ENCODE measurements at places on chromosomes 1 and 21.

DNA sequence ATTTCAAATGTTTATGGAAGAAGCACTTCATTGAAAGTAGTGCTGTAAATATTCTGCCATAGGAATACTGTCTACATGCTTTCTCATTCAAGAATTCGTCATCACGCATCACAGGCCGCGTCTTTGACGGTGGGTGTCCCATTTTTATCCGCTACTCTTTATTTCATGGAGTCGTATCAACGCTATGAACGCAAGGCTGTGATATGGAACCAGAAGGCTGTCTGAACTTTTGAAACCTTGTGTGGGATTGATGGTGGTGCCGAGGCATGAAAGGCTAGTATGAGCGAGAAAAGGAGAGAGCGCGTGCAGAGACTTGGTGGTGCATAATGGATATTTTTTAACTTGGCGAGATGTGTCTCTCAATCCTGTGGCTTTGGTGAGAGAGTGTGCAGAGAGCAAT is 10.7 kb downstream of the TARDBP start:
- no peak for DNase-seq

DNA sequence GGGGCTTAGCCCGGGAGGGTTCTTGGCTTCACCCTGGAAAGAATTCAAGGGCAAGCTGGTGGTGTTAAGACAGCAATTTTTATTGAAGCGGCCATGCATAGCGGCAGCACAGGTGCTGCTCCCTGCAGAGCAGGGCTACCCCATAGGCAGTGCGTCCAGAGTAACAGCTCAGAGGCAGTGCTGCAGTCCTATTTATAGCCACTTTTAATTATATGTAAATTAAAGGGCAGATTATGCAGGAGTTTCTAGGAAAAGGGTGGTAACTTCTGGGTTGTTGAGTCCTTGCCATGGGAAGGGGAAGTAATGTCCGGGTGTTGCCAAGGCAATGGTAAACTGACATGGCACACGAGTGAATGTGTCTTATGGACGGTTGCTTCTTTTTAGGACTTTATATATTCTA is 57.0 kb downstream of the VPS26C start:
- DNase-seq = no peak

DNA sequence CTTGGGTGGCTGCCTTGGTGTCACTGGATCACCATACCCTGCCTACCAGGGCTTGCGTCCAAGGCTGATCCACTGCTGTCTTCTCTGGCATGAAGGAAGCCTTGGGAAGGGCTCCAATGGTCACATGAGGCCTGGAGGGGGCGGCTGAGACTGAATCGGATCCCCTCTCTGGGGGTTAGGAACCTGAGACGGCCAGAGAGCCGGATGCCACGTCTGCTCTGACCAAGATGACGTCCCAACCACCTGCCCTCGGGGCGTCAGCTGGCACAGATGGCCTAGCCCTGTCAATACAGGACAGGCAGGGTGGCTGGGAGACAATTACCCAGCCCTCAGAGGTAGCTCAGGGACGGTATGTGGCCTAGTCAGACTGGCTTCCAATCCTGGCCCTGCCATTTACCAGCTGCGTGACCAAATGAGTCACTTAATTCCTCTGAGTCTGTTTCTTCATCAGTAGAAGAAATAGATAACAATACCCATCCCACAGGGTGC is 5.4 kb downstream of the TRIM62 start:
- no peak for DNase-seq

DNA sequence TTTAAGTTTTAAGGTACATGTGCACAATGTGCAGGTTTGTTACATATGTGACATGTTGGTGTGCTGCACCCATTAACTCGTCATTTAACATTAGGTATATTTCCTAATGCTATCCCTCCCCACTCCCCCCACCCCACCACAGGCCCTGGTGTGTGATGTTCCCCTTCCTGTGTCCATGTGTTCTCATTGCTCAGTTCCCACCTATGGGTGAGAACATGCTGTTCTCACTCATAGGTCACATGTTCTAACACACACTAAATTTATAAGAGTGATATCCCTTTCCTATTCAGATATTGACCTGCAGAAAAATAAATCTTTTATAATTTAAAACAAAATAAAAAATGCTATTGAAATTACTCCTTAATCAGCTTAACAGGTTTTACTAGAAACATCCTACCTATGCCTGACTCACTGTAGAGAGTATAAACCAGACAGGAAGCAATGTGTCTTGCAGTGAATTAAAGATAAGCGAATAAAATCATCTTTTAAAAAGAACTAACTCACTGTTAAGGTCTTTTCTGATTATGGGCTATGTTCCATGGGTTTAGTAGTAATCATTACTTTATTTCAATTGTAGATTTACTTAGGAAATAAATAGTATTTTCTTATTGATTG is 82.0 kb upstream of the DPH5 start:
- no peak for DNase-seq

DNA sequence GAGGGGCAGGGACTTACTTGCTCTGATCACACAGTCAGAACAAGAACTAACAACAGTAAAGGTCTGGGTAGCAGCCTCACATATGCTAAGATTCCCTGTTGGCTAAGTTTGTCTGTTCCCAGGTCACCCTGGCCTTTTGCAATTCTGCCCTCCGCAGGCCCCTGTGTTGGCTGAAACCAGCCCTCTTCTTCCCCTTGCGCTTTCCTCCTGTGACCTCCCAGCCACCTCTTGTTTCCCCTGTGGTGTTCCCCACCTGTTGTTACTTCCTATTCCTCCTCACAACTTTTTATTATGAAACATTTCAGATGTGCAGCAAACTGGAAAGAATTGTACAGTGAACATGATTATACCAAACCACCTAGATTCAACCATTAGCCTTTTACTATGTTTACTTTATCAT is 23.4 kb downstream of the MAPKAPK2 start:
- no peak for DNase-seq

- no peak for DNase-seq
These were observed 716.4 kb downstream of the AMY1C start for GRCh38 chr1:104466068-104466467.

DNA sequence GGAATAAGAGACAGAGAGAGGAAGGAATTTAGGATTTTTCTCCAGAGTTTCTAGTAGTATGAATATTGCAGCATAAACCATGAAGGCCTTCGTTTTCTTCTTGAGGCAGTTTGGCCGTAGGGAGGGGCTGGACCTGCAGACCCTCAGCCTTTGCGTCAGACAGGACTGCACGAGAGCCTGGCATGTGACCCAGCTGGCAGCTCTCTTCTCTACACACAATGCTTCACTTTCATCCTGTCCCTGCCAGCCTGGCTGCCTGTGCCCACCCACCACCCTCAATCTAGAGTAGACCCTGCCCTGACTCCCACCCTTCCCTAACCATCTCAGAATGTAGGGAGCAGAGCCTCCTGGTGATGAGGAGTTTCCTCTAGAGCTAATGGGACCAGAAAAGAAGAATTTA is 1.6 kb downstream of the CA14 start:
- no peak for DNase-seq

DNA sequence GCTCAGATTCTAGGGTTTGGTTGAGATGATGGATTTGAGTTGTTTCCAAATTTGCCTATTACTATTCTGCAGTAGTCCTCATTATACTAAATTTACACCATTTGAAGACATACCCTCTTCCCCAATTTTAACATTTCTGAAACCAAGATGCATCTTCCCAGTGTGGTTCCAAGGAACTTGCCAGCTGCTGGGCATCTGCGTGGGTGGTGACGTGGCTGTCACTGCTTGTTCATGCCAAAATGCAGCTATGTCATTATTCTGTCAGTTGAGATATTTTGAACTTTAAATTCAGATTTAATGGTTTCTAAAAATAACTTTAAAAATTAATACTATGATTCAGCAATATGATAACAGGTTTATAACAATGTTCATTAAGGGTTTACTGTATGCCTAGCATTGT is 1.2 kb downstream of the ZFP69 start:
- no peak for DNase-seq

DNA sequence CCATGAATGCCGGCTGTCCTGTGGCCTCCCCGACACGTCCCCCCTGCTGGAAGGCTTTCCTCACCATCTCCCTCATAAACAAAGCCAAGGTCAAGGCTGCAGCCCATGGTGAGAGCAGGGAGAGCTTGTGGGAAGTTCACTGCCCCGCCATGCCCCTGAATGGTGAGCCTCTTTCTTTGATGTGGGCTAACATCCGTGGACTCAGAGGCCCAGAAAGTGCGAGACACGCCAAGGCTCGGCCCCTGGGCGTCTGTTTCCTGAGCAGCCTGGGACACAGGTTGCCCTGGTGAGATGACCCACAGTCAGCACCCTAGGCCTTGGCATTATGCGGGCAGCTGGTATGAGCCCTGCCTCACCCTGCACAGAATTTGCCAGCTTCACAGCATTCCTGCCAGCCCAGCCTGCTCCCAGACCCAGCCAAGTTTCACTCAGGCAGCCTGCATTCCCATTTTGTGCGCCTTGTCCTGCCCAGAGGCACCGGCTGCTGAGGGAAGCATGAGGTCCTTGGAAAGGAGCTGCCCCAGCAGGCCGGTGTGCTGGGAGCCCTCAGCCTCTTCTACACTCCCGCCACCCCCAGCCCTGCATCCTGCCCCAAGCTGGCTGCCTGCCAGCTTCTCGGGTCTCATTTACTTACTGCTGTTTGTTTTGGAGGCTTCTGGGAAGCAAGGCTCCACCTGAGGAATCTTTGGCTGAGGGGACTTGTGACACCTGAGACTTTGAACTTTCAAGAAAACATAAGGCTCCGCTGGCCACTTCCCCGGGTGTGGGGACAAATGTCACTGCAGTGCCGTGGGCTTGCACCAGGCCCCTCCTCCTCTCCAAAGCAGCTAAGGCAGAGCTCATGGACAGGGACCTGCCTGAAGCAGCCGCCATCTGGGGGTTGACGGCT is 31.9 kb downstream of the NEK2 start:
- DNase-seq = no peak

- no peak for DNase-seq
These were observed 70.1 kb downstream of the PGM1 start for GRCh38 chr1:63663301-63663700.

- no peak for DNase-seq
These were observed 79.1 kb upstream of the KCNE2 start for GRCh38 chr21:34284666-34285065.

DNA sequence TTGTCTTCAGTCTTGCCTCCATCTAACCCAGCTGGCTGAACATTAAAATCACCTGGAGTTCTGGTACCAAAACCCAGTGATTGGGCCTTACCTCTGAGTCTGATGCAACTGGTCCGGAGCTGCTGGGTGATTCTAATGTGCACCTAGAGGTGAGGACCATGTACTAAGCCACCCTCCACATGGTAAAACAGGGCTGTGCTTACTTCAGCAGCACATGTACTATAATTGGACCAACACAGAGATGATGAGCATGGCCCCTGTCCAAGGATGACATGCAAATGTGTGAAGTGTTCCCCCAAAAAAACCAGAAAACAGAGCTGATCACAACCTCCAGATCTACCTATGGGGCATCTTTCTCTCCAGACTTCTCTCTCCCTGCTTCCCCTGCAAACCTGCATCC is 37.0 kb downstream of the ELK4 start:
- DNase-seq = no peak

DNA sequence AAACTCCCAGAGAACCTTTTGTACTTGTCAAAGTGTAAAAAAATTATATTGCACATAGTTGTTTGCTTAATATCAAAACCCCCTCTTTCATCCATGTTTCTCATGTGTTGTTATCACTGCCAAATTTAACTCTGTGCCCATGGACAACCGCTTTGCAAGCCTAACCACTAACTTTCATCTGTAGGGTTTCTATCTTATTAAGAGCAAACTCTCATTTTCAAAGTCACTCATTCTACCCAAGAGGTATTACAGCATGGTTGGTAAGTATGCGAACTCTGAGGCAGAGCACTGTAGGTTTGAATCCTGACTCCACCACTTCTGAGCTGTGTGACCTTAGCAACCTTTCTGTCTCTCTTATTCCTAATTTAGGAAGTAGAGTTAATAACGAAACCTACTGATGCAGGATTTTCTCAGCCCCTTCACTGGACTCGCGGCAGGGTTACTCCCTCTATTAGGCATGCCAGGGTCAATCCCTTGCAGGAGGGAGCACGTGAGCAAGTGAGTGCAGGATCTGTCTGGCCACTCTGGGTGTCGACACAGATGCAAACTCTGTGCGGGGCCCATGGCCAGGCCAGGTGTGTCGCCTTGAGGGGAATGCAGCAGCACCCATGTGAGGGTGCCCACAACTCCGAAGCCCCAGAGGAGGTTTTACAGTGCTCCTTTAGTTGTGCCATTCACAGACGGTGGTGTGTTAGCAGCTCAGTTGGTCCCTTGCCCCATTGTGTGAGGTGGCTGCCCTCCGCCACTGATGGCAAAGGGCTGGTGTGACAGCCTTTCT is 361.5 kb upstream of the ADGRL2 start:
- no peak for DNase-seq

GRCh38 chr1:236253918-236254637 is 27.7 kb downstream of the ERO1B start:
- DNase-seq = no peak

DNA sequence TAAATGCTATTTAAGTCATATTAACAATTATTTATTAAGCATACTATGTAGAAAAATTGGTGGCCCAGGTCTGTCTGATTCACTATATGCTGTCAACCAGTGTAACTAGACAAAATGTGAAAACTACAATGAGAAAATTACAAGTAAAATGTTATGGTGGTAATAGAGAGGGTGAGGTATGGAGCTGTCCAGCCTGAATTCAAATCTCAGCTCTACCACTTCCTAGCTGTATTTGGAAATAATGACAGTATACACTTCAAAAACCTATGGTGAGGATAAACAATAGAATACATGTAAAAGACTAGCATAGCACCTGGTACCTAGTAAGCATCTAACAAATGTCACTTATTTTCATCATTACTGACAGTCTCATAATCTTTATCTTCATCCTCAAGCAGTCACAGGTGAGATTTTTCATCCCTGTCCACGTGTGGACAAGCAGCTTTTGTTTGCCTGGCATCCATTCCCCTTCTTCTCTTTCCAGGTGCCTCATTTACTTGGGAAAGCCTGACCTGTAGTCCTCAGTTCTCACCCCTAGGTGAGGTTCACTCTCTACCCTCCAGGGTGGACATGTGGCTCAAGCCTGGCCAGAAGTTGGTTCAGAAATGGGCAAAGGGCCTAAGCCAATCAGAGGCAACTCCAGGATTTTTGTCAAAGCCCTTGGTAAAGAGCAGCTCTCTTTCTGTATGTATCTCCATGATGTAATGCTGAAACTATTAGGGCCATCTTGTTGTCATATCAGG is 29.5 kb downstream of the EGLN1 start:
- DNase-seq = no peak

GRCh38 chr1:158506369-158506987 is 34.5 kb downstream of the OR10R2 start:
- DNase-seq = no peak

- DNase-seq = no peak
These were observed 132.6 kb downstream of the MACF1 start for GRCh38 chr1:39337067-39337466.

DNA sequence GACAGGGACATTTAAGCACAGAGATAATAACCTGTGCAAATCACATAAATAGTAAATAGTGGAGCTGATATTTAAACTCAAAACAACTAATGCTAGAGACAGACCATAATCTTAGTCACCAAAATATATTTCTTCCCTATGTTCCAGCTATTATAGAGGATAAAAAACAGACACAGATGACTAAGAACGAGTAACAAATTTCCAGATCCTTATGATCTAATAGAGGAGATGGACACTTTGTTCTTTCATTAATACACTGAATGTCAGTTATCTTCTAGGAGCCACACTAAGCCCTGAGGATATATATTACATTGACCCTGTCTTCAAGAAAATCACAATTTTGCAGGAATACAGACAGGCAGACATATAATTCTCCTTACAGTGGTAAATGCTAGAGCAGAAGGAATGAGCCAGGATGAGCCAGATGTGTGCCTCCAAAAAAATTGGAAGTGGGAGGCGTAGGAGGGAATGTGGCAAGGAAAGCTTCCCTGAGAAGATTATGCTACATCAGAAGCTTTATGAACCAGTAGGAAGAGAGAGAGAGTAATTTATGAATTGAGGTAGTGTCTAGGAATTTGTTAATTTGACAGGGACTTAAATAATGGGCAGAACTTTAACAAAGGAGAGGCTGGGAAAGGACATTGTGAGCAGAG is 395.4 kb upstream of the BEND5 start:
- no peak for DNase-seq

All from tibial nerve (tissue), 4 donors.